ENCODE measurements at places on chromosomes 1 and 21. TPM values are rescaled to one million over a fixed set of nuclear protein-coding genes. Genes with fewer than 3 reads are reported as not detected.

GRCh38 chr21:39238275-39238674 lies 55.0 kb upstream of the PSMG1 start:
- no peak for DNase-seq

DNA sequence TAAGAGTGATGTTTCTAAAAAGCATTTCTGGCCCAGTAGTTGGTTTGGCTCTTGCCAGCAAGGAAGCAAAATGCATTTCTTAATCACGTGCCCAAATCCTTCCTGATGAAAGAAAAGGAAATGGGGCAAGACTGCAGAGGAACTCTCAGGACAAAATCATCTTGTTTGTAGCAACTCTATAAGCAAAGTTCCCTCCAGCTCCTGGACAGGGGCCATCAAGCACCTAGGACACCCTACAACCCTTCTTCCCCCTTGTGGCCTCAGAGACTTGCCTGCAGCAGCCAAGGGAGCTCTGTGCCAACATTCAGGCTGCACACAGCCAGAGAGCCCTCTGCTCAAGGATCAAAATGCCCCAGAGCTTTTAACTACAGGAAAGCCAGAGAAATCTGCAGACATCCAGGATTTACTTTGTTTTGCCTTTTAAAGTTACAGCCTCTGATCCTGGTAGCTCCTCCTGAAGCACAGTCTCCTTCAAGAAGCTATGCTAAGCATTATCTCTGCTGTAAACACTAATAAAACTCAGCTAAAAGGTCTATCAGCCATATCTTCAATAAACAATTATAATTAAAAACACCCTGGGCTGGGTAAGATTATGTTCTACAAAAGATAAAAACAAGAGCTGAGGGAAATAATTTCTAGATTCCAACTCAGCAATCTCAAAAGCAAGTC lies 105.0 kb downstream of the KIAA0319L start:
- no peak for DNase-seq

DNA sequence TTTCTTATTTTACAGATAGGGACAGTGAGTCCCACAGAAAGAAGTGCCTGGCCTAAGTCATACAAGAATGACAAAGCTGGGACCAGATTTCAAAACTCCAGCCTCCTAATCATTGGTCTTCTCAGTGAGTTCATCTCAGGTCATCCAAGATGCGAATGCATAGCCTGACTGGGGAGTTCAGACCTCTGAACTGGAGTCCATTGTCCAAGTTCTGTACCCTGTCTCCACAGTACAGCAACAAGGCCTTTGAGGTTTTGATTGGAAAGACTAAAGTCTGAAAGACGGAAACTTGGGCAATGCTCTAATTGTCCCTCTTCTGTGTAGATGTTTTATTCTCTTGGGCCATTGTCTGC lies 62.0 kb downstream of the TNN start:
- DNase-seq = no peak

The RTCA gene
- polyA plus RNA-seq = 25.0 TPM

The TFF2 gene
- not detected for polyA plus RNA-seq

The FAM78B gene
- polyA plus RNA-seq = 0.12 TPM

The IFI44L gene
- polyA plus RNA-seq = 0.05 TPM
